ENCODE measurements at places on chromosomes 2 and 18.

DNA sequence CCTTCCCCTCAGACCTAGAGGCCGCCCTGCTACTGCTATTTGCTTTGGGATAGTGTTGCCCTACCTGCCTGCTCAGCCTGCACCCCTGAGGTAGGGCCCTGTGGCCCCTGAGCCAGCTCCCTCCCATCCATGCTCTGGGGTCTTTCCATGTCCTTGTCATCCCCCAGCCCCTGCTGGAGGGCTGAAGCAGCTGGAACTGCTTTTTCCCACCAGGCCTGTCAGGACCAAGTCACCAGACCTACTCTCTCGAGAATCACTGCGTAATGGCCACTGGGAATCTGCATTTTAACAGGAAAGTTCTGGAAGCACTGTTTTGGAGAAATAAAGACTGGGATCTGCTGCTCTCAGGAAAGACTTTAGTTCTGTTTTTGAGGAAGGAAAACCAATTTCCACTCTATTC is 20.2 kb upstream of the SLC35F6 start:
- no peak for DNase-seq

DNA sequence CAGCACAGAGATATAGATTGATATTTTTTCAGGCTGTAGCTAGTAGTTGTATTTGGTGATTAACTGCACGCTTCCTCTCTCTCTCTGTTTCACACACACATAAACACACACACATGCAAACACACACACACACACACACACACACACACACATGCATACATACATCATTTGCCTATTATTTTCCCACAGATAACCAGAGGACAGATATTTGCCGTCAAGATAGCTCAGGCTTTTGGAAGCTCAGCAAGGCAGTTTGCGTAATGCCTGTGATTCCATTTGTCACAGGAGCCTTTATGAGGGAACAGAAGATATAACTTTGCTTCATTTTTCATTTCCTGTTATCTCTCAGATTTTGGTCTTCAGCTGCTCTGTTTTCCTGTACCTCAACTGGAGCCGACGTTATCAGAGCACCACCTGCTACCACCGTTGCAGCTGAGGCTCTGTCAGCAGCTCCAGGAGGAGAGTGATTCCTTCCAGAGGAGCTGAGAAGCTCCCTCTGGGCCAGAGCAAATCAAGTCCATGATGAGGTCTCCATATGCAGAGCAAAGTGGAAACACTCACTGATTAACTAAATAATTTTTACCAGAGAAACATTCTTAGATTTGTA is 341.9 kb upstream of the PIK3C3 start:
- DNase-seq, result no peak

DNA sequence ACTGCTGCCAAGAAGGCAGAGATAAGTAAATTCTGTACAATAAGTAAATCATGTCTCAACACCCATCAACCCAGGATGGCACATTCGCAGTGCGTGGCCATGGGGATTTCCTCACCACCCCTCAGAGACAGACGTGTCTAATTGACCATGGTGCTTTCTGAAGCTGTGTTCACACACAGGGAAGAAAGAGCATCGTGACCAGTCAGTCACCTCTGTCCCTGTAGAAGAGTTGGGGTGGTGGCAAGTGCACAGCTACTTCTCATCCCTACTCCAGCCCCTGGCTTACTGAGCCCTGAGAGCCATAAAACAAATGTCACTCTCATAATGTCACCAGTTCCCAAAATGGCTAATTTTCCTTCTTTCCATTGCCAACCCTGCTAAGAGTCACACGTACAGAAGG is 31.3 kb upstream of the MLPH start:
- no peak for DNase-seq

GRCh38 chr18:35623255-35623654 is 41.7 kb downstream of the GALNT1 start:
- no peak for DNase-seq

Data from activated T-helper 2 cell treated with anti-CD3 and anti-CD28 coated beads, Interferon-gamma antibody, Interleukin-2, Interleukin-4, amounts not matched to agents 10 μg/mL and 5 μg/mL and 100 μg/mL, durations not matched to agents 14 hours and 24 hours and 36 hours (primary cell).